Activated T-cell treated with anti-CD3 and anti-CD28 coated beads for 4 hours (primary cell): ENCODE measurements at places on chromosomes 6 and 20.

DNA sequence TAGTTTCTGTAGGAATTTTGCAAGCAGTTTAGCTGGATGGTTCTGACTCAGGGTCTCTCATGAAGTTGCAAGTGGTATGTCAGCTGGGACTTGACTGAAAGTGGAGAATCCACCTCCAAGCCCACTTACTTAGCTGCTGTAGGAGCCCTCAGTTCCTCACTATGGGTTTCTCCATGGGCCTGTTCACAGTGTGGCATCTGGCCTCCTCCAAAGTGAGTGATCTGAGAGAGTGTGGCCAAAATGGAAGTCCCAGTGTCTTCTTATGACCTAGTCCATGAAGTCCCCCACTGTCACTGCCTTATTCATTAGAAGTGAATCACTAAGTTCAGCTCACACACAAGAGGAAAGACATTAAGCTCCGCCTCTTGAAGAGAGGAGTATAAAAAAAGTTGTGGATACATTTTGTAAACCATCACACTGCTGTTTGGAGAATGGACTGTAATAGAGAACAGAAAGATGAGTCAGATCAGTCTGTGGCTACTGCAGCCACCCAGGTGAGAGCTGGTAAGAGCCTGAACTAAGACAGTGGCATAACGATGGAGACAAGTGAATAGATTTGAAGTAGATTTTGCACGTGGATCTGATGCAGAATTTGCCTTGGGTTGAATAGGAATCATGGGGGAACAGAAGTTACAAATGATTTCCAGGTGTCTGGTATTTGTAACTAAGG is 4.9 kb upstream of the NELFCD start:
- DNase-seq, result no peak

DNA sequence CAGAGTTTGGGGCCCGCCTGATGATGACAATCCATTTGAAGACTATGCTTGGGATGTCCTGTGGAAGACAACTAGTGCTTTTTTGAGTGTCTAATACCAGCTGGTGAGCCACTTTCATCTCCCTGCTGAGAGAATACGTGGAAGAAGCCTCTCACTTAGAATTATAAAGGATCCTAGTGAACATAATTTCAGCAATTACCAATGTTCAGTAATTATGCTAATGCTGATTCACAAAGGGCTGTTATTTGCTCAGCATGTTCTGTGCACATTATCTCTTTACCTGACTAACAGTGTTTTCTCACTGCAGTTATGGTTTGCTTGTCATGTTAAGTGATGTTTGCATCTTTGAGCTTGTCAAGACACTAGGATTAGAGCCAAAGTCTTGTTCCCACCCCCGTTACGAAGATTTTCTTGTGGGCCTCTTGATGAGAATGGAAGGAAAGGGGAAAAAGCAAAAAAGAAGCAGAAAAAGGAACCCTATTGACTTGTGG is 282.1 kb upstream of the CHD6 start:
- no peak for DNase-seq

DNA sequence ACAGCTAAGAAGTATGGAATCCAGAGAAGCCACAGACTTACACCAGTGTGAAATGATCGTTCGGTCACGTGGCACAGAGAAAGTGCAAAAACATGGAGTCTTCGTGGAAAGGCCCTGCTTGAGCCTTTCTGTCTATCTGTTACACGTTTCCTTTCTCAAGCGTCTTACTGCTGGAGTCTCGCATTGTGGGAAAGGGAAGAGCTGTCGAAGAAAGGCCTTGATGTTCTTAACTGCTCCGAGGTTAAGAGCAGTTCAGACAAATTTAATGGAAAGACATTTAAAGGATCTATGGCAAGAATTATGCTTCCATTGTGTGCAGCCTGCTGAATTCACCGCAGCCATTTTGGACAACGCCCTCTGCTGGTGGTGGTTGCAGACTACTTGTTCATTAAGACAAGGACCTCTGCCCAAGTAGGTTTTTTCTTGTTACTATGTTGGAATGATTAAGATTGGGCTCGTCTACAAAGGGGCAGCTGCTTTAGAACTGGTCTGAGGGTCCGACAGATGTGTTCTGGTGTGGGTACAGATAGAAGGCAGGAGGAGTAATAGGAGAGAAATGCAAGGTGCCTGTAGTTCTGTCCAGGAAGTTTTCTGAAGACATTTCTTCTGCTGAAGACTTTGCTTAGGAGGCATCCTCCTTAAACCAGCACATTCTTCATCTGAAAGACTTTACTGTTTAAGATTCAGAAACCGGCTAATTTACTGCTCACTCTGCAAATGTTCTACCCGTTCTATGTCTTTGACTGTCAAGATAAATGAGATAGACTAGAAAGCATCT is 24.7 kb upstream of the CCN6 start:
- peak; percentile 61 for DNase-seq

- DNase-seq, result no peak
Measured at GRCh38 chr6:45212976-45213375, 115.2 kb upstream of the RUNX2 start.

DNA sequence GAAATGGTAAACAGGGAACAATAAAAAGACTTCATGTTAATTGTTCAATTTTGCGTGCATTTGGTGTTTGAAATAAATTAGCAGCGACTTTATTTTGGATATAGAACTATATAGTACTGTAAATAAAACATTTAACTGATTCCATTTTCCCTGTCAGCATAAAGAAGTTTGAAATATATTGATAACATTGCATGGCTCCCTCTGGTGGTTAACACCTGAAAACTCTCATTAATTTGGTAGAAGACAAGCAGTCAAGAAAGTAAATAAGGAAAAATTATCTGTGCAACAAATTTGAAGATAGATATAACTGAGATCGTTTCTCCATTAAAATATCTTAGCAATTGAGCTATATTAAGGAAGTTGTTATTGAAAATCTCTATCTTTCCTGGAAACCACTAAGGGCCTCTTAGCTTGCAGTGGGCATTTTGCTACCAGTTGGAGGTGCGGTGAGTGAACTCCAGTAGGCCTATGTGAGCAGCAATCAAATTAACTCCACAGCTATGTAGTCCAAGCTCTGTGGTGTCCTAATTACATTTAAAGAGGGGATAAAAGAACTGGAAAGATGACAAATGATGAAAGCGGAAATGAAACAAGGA is 435.7 kb upstream of the FKBP1C start:
- no peak for DNase-seq
